WTC11 (cell line): ENCODE measurements at places on chromosomes 13 and 19. TPM values are rescaled to one million over a fixed set of nuclear protein-coding genes. Genes with fewer than 3 reads are reported as not detected.
A peak's percentile ranks its signal among the peaks of the same experiment; 100 is the strongest.

Gene NLRP5
- total RNA-seq: not detected in 3 replicates

GRCh38 chr13:89205856-89206520 lies 1534.8 kb downstream of the SLITRK5 start:
- H3K4me3 ChIP-seq: no peak overlapping the region
- H3K4me1 ChIP-seq: 0 out of 2 replicates have a peak, but pooled peaks cover 3% of the 10 kb centered on the region
- H3K27me3 ChIP-seq: no peaks in the 10 kb centered on the region

GRCh38 chr13:90565985-90566713 lies 781.3 kb upstream of the MIR17HG start:
- no peak for DNase-seq
- H3K27me3 ChIP-seq: no peaks in the 10 kb centered on the region
- no peaks in the 10 kb centered on the region for H3K4me1 ChIP-seq

DNA sequence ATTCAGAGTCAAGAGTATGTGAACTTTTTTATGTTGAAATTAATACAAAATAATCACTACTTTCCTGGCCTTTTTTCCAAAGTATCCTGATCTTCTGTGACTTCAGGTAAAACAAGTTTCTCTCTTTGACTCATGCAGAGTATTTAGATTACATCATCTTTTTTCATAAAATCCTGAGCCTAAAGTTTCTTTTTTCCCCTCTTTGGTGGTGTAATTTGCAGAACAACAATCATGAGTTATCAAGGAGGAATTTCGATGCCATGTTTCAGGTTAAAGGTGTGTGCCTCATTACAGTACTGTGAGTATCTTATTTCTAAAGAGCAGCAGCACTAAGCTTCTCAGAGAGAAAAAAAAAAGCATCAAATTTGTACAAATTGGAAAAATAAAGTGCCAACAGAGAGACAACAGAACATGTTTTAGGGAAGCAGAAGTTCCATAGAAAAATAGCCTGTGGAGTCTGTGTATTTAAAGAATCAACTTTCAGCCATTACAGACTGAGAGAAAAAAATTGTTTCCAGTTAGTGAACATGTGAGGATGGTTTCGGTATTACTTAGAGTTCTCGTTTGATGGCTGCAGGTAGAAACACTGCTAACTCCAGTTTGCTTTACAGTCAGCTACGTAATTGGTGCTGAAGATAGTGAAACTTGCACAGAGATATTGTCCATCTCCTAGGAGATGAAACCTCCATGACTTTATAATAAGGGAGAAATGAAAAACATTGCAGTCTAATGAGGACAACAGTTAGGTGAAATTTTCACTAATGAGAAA lies 78.1 kb upstream of the PCDH9 start:
- no peak overlapping the region for H3K4me3 ChIP-seq
- no peaks in the 10 kb centered on the region for H3K4me1 ChIP-seq
- DNase-seq: no peak
- H3K36me3 ChIP-seq: no peaks in the 10 kb centered on the region
- no peaks in the 10 kb centered on the region for H3K27me3 ChIP-seq
- H3K27ac ChIP-seq: no peak overlapping the region

Gene CLDN10
- 24.7 to 29.6 TPM (median 29.5 TPM) in 3 replicates for total RNA-seq

Gene PRKCG
- total RNA-seq: 23.0 to 30.0 TPM (median 27.5 TPM) in 3 replicates

DNA sequence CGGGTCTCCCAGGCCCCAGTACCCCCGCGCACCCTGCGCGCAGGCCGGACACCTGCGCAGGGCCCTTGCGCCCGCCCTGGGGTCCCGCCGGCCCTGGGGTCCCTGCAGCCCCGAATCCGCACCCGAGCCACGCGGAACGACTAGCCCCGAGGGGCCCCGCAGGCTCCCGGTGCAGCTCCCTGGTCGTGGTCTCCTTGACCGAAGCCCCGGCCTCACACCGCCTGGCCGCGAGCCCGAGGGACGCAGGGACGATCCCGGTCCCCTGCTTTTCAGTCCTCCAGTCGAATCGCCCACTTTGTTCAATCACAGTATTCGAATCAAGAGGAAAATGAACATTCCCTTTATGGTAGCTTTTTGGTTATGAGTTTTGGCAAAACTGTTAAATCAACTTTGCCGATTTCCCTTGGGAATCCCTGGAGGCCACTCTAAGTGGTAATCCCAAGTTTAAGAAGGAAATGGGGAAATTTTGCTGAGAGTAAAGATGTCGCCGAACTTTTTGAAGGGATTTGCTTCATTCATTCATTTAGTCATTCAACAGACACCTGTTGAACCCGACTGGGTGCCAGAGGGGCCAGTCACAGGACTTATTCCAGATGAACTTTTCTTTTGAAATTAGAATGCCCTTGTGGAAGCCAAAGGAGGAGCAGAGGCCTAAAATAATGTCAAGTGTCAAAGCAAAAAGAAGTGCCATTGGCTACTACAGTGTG lies 75.0 kb downstream of the ZIC5 start:
- H3K27me3 ChIP-seq: peaks cover 41% of the 10 kb centered on the region
- peaks cover 75% of the 10 kb centered on the region for H3K4me1 ChIP-seq
- H3K4me3 ChIP-seq: 0 out of 2 replicates have a peak overlapping the region, but pooled peaks have one; percentile 11
- H3K27ac ChIP-seq: no peak overlapping the region

Gene RGL3
- 69.0 to 88.3 TPM (median 86.0 TPM) in 3 replicates for total RNA-seq

Gene ACTMAP
- 29.6 to 42.4 TPM (median 40.2 TPM) in 3 replicates for total RNA-seq

GRCh38 chr13:93316841-93317240 lies 90.2 kb downstream of the GPC6 start:
- peaks cover 58% of the 10 kb centered on the region for H3K4me1 ChIP-seq
- DNase-seq: no peak
- H3K27me3 ChIP-seq: no peaks in the 10 kb centered on the region
- no peaks in the 10 kb centered on the region for H3K36me3 ChIP-seq
- H3K4me3 ChIP-seq: no peak overlapping the region
- no peak overlapping the region; the same call in 1 of the 2 replicates for H3K27ac ChIP-seq

GRCh38 chr19:39916236-39916635 lies 18.2 kb downstream of the FCGBP start:
- no peak overlapping the region for H3K27ac ChIP-seq
- DNase-seq: no peak
- no peak overlapping the region for H3K4me3 ChIP-seq
- no peaks in the 10 kb centered on the region for H3K4me1 ChIP-seq

Gene ZNF626
- 15.5 to 24.4 TPM (median 17.6 TPM) in 3 replicates for total RNA-seq

GRCh38 chr19:39032063-39032918 lies at the start of gene FBXO27:
TSS of gene FBXO27 (minus strand) at chr19:39032549. CDS start at chr19:39032227, 322 bp downstream.
- H3K4me1 ChIP-seq: peaks cover 11% of the 10 kb centered on the region
- H3K27ac ChIP-seq: peak within 1 kb of the TSS; percentile 41; the same call in 1 of the 2 replicates
- peak; percentile 87 for DNase-seq
- peaks cover 16% of the 10 kb centered on the region for H3K27me3 ChIP-seq
